ENCODE measurements at places on chromosomes 2 and 18. TPM values are rescaled to one million over a fixed set of nuclear protein-coding genes. Genes with fewer than 3 reads are reported as not detected.

GRCh38 chr2:9037166-9037565 lies 33.7 kb upstream of the MBOAT2 start:
- no peak for DNase-seq

DNA sequence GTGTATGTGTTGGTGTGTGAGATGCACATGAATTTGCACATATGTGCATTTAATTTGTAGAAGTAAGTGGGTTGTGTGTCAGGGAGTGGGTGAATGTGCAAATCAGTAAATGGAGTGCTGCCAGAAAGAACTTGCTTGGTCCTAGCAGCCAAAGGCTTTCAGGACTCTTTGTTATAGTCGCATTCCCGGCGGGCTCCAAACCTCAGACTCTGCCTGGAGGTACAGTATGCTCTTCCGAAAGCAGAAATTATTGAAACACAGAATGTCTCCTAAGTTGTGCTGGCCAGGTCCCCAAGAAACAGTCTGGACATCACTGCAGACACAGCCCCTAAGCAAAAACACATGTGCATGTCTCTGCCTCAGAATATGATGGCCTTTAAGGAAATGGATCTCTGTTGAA lies 232.4 kb downstream of the INSIG2 start:
- DNase-seq = no peak

- DNase-seq = no peak
These were observed 21.5 kb upstream of the REEP1 start for GRCh38 chr2:86358957-86359356.

DNA sequence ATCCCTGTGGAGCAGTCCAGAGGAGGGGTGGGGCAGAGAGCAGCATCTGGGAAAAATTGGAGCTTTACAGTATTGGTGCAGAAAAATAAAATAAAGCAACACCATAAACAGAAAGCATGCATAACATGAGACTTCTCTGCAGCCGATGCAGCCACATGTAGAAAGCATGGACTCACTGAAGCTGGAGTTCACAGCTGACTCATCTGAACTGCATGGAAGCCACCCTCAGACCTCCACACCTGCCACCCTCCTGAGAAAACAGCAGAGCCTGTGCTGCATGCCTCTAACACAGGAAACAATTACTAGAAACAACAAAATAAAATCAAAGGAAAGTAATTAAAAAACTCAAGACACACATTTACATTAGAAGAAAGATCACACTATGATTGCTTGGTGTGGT lies 169.4 kb upstream of the ALKAL2 start:
- DNase-seq = no peak

DNA sequence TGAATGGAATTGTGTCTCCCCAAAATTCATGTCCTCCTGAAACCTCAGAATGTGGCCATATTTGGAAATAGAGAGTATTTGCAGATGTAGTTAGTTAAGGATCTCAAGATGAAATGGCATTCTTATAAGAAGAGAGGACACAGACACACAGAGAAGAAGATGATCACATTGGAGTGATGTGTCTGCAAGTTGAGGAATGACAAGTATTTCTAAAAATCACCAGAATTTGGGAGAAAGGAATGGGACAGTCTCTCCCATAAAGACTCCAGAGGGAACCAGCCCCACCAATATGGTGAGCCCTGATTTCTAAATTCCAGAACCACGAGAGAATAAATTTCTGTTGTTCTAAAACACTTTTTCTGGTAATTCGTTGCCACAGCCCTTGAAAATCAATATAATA lies 166.3 kb downstream of the C1D start:
- DNase-seq = no peak

DNA sequence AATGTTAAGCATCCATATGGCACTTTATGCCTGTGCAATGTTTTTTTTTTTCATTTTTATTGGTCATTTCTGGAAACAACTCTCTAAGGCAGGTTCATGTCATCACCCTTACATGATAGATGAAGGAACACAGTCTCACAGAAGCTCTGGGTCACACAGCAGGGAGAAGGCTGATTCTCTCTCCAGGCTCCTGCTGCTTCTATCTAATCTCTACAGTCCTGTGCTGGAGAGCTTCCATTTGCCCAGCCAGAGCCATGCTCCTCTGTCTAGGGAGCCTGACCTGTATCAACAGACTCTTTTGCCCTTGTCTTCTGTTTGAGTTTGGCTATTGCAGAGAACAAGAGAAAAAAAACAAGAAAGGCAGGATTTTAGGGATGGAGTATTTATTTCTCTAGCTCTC lies 584.8 kb downstream of the MBD2 start:
- no peak for DNase-seq

DNA sequence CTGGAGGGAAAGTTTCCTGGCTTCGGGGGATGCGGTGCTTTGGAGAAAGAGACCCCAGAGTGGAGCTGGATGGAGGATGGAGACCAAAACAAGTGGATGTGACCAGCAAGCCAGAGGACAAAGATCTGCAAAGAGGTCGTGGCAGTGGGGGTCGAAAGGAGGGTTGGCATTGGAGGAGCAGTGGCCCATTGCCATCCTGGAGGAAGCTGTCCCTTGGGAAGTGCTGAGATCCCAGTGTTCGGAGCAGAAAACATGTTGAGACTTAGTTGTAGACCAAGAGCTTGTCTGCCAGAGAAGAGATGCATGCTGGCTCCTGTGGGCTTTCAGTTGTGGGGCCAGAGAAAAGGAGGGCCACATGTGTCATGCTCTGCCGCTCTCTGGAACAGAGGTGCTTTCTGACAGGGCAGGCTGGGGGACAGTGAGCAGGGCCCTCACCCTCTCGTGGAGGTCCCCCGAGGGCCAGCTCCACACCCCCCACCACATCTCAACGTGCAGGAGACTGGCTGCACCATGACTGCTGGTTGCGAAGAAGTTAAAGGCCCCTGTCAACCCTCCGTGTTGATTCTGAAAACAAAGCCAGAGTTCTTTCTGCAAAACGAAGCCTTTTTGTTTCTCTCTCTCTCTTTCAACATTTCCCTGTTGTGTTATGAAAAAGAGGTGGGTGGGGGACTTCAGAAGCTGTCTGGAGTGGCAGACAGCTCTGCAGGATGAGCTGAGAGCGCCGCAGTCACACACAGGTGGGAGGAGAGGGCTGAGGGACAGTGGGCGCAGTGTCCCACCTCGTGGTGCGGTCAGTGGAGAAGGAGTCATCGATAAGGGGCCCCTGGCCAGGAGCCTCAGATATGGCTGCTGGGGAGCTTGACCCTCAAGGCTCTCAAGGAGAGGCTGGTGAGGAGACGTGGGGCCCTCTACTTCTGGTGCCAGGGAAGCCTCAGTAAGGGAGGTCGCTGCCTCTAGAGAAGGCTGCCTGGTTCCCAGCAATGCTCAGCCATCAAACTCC lies 77.6 kb upstream of the BCL2L11 start:
- no peak for DNase-seq

DNA sequence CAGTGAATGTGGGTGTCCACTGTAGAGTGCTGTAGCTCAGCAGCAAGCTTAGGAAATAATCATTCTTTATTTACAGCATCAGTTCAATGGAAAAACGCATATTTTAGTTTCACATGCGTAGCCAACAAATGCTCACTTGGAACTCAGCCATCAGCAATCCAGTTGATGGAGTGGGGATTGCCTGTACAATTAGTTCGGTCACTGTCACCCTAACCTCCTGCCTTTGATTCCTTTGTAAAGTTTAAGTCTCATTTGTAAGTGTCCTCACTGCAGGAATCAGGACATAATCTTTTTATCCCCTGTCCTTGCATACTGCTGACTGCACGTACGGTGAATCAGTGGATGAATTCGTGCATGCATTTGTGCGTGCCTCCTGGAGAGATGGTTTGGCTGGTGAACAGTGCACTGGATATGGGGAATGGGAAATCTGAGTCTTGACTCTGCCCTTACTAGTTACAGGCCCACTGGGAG lies 55.9 kb downstream of the RAB31 start:
- DNase-seq = no peak

DNA sequence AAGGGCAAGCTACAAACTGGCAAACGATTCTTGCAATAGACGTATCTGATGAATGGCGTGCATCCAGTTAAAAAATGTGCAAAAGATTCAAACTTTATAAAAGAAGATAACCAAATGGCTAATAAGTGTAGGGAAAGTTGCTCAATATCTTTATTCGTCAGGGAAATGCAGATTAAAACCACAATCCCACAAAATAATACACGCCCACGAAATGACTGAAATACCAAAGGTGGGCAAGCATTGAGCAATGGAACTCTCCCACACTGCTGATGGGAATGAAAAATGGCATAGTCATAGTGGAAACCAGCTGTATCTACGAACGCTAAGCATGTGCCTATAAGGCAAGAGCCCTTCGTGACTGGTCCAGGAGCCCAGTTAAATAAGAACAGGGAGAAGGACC lies 168.6 kb upstream of the SIX2 start:
- no peak for DNase-seq

- DNase-seq = no peak
These were observed 394.9 kb downstream of the ARHGAP15 start for GRCh38 chr2:143524119-143524553.

DNA sequence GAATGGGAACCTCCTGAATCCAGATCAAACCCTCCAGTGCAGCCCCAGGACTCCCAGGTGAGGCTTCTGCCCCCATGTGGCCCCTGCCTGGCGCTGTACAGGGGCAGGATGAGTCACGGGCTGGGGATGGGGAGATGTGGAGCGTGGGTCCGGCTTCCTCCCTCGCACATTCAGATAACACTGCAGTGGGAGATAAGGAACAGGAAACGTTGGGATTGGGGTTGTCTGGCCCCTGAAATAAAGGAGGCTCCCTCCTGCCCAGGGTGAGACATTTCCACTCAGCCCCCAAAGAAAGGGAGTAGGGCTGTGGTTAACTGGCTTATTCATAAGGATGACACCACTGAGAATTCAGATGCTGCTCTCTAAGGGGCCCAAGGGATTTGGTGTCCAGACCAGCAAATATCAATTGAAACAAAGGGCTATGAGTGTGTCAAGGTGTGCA lies 30.7 kb downstream of the IGFBP5 start:
- no peak for DNase-seq

DNA sequence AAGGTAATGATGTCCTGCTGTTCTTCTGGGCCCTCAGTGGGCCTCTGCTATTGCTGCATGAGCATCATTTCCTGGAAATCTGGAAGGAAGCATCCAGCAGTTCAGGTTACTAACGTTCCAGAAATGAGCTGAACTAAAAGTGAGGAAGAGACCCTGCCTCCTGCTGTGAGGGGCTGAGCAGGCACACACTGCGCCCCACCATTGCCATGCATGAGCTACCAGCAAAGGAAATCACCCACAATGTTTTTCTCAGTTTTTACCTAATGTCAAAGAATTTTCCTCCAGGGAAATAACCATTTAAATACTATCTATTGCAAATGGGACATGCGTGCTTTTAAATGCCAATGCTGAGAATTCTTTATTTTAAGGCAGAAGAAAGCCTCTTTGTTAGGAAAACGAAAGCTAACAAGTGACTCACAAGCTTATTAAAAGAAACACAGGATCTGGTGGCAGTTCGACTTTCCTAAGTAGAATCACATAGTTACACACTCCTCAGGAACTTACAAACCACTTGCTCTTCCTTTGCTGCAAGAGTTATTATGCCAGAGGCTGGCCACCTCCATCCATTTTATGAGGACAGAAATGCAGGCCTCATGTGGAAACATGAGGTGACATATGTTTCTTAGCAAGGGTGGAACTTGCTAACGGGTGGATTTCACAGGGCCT lies 152.6 kb upstream of the TTC39C start:
- DNase-seq = no peak

- DNase-seq = no peak
These were observed 725.8 kb downstream of the SATB2 start for GRCh38 chr2:198731842-198732399.

ECEL1 gene
- 2.8 TPM for total RNA-seq

NAT8 gene
- total RNA-seq = not detected

ZNF236 gene
- total RNA-seq = 14.1 TPM

KIF5C gene
- total RNA-seq = 1.3 TPM

PAX8 gene
- 0.19 TPM for total RNA-seq

STK17B gene
- 31.8 TPM for total RNA-seq
